ENCODE measurements at places on chromosomes 5 and 9. TPM values are rescaled to one million over a fixed set of nuclear protein-coding genes. Genes with fewer than 3 reads are reported as not detected.

Gene GARNL3
- total RNA-seq, result 2.9 TPM

Gene SAPCD2
- 6.1 TPM for total RNA-seq

Gene SPINK6
- not detected for total RNA-seq

Gene PCDHGA5
- total RNA-seq, result 2.1 TPM

DNA sequence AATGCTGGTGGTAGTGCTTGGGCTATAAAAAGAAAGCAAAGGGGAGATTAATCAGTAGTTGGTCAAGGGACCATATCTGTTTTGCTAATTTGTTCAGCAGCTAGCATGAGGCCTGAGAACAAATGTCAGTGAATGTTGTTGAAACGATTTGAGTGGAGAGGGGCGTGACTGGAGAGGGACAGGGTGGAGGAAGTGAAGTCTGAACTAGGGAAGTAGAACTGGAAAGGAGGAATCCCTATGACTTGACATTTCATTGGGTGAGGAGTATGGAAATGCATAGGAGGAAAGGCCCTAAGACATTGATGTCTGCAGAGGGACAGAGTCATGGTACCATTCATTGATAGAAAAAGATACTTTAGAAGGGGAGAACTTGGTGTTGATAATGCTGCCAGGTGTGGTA is 19.7 kb downstream of the TLE4 start:
- no peak for DNase-seq

- DNase-seq, result peak; percentile 52
Measured at GRCh38 chr5:172984244-172984953, 828 bp downstream of the ATP6V0E1 start.

Gene FANCG
- 24.7 TPM for total RNA-seq

Gene INSL4
- total RNA-seq, result not detected

Data from glomerular endothelial cell (primary cell).